GF-D8 (cell line): ENCODE measurements at places on chromosomes 12 and 14.

DNA sequence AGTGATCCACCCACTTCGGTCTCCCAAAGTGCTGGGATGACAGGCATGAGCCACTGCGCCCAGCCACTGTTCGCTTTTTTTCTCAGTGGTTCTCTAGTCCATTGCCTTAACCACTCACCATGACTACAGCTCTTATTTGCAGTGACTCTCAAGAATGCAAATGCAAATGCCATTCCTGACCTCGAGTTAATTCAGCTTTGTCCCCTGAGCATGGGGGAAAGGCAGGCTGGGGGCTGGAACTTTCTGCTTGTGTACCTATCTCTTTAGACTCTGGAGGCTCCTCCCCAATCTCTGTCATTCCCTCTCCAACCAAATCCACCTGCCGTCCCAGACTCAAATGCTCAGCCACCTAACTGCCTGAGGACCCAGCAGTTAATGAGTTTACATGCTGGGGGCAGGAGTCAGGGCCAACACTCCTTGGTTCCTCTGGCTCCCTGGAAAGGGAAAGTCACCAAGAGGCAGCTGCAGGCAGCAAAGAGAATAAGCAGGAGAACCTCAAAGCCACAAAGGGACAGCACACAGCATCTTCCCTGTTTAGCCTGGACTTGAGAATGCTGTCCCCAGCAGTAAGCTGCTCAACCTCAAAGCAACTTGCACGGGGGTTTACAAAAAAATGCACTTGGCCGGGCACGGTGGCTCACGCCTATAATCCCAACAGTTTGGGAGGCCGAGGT, 5.3 kb upstream of the HNF1A start:
- DNase-seq, result no peak

- no peak for DNase-seq
These were observed 4.4 kb downstream of the AACS start for GRCh38 chr12:125069616-125070015.

DNA sequence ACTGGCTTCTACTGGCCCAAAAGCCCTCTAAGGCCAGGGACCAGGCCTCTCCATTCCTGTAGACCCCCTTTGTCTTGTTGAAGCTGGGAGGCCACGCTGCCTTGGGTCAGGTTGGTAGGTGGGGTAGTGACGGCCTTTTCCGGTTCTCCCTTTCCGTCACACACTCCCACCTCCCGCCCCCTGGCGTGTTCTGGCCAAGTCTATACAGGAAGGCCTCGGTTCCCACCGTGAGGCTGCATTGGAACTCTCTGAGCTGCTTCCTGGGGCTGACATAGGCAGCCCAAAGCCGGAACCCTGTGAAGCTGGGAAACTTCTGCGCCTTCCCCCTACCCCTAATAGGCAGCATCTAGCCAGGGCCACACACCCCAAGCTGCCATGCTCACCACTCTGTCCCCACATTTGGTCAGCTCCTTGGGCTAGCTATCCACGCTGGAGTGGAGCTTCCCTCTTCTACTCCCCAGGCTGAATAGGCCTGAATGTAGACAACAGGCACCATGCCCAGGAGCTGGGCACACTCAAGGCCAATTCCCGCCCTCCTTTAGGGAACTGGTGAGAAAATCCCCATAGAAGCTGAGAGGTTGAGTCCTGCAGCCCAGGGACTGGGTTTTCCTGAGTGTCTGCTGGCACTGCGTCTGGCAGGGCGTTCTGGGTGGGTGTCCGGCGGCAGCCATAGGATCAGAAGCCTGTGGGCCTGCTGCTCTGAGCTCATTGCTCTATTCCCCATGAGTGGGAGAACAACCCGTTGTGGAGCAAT, 35.7 kb downstream of the RIN3 start:
- DNase-seq, result no peak

DNA sequence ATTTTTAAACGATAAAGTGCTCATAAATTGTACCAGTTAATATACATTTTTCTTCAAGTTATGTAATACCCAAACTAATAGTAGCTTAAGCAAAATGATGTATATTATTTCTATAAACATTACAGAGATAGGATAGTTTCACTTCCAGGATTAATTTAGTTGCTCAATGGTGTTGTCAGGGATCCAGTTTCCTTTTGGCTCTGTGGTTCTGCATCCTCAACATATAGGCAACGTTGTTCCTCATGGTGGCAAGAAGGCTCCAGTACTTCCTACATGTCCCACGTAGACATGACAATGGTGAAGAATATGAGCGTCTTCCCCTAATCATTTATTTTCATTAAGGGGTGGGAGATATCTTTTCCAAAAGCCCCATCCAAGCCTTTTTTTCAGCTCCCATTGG, 60.7 kb upstream of the DCD start:
- DNase-seq, result no peak

GRCh38 chr12:110104188-110105094, 19.7 kb upstream of the IFT81 start:
- no peak for DNase-seq

- DNase-seq, result no peak
These were observed 51.0 kb downstream of the SPPL3 start for GRCh38 chr12:120853188-120853587.

DNA sequence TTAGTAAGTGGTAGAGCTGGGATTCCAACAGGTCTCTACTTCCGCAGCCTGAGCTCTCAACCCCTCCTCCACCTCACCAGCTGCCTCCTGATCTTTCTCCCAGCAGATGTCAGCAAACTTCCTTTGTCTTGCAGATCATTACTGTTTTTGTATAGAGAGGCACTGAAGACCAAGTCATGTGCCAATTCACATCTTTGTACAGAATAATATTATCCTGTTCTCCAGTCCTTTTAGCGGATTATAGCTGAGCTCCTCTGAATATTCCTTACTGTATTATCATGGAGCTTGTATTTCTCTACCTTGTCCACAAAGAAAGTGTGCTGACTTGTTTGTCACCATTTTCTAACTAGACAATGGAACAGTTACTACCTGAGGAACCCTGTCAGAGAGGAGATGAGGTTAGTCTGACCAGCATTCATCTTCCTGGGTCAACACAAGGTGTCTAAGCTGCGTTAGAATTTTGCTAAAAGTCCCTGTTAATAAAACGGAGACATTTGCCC, 142.3 kb upstream of the ARHGAP5 start:
- no peak for DNase-seq

DNA sequence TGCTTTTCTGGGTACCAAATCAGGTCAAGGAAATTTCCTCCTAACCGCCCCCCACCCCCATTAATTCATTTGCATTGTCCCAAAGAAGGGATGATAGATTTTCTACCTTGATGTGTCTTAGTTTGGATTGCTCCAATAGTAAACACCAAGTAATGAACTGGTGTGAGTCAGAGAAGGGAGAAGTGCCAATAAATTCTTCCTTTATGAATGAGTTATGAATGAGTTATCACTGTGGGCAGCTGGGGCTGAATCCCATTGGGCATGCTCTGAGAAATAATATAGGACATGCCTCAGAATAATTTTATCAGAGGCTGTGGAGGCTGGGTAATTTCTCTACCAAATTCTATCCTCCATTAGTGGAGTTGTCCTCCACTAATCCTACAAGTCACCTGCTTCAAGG, 277.9 kb upstream of the FLRT2 start:
- DNase-seq, result no peak

- DNase-seq, result peak; percentile 15
These were observed 31.3 kb upstream of the SMUG1 start for GRCh38 chr12:54220092-54220557.

- no peak for DNase-seq
These were observed 31.2 kb downstream of the TAS2R7 start for GRCh38 chr12:10771132-10771733.

DNA sequence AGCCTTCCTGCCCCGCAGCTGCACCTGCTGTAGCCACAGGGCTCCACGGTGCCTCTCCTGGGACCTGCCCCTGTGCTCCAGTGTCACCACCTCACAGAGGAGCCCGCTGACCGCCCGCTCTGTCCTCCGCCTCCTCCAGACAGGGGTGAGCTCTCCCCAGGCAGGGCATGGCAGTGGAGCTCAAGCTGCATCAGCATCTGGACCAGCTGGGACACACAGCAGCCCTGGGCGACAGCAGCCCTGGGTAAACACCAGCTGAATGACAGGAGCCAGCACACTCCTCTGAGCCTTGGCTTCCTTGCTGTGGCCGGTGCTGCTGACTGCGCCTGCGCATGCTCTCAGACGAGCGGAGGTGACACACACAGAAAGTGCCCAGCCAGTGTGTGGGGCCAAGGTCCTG, 22.0 kb downstream of the CHGA start:
- DNase-seq, result no peak

GRCh38 chr14:32354716-32355115, 25.6 kb downstream of the AKAP6 start:
- no peak for DNase-seq

DNA sequence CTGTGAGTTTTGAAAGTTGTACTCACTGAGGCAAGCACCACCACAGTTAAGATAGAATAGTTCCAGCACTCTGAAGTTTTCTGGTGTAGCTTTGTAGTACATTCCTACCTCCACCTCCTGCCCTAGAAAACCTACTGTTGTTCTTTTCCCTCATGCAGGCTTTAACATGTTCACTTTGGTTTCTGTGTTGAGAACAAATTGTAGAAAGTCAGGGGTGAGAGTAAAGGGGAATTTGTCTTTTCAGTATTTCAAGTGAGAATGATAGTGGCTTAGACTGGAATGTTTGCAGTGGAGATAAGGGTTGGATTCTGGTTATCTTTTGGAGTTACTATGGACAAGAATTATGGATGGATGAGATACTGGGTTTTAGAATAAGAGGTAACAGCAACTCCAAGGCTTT, 67.2 kb downstream of the AEBP2 start:
- DNase-seq, result no peak

GRCh38 chr14:58829594-58829993, 191.8 kb downstream of the DACT1 start:
- no peak for DNase-seq

DNA sequence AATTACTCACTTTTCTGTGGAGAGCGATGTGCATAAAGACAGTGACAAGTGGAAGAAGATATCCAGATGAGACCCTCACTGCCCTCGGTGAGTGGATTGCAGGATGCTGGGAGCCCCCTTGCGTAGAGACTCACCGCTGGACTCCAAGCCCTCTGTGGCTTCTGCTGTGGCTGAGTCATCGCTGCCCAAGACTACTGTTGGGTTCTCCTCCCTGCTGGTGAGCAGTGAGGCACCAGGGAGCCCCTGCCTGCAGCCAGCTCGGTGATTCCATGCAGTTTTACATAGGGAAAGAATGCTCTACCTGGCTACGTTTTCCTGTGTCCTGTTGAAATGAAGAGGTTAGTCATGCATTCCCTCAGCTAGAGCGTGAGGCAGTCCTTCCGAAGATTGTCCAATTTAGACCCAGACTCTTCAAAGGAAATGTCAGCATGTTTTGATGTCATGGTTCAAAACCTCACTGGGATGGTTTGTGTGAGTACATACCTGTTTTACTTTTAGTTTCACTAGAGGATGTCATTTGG, 28.2 kb downstream of the TRAF3 start:
- DNase-seq, result no peak

DNA sequence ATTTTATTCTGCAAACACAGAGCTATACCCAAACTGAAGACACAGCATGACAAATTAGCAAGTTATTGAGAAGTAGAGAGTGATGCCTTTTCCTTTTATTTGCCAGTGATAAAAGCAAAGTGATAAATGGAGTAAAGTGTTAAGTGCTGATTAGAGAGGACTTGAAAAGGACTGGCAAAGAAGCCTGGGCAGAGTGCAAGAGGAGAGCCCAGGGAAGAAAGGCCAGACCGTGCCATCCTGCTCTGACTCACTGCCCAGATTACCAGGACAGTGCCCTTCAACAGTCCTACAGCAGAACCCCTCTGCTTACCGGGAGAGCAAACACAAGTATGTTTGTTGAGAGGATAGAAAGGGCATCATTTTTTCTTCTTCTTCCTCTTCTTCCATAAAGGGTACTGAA, 106.5 kb downstream of the ETV6 start:
- DNase-seq, result no peak

GRCh38 chr12:57944313-57945023, 3.1 kb downstream of the ATP23 start:
- DNase-seq, result no peak

DNA sequence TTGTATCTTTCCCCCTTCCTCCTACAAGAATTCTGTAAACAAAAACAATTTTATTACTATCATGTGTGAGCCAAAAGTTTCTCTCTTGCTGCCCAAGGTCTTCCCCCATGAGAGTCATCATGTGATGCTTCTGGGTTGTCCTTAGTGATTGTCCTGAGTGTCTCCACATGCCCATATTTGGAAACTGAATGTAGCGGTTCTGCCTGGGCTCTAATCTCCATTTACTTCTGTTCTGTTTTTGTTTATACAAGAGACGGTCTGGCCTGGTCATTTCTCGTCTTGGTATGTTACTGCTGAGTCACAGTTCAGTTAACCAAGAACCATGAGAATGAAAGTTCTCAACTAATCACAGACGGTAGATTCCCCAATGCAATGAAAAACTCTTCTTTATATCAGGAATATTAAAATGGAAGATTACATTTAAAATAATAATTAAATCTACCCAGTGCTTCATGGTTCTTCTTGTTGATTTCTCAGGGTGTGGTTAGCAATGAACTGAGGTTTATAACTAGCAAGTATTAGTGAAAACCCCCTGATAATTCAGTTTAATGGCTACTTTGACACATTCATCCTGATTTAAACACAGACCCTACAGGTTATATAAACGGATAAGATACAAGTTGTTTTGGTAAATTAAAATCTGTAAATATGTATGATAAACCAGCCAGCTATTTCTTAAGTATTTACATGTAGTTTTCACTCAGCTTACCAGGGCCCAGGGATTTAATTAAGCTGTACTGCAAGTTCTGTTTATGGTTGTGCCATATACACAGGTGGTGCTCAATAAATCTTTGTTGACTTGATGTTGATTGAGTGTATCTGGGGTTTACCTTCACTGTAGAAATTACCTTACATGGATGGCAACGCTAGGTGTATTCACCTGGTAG, 81.1 kb downstream of the PELI2 start:
- DNase-seq, result no peak

DNA sequence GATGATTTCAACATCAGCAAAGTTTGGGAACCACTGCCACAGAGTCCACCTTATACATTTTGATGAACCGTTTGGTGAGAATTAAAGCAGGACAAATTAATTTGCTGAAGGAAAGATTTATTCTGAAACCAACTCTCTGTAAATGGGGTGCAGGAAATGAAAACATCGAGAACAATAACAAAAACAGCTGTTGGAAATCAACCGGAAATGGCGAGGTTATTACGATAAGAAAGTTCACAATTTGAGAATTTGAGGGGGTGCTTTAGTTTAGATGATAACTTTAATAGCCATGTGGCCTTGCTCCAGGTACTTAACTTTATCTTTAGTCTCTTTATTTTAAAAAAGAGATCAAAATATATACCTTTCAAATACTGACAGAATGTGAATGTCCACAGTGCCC, 56.7 kb downstream of the KCNJ8 start:
- DNase-seq, result no peak

DNA sequence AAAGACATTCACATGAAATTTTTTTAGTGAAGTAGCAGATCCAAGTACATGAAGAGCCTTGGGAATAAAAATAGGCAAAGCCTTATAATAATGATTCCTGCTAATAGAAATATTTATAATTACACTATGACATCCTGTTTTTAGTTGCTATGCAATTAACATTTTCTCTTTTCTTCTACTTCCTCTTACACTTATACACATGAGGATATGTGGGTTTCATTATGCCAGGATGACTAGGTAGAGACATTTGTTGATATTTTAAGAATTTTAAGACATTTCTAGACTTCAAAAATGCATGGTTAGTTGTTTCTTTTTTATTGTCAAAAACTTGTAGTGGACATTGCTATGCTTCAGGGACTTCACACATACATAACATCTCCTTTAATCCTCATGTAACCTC, 326.8 kb downstream of the SYT1 start:
- DNase-seq, result no peak

- DNase-seq, result no peak
These were observed 109.8 kb upstream of the FOXG1 start for GRCh38 chr14:28656704-28657255.
